Activated CD4-positive, alpha-beta T cell treated with anti-CD3 and anti-CD28 coated beads, Interleukin-2, amount 50 U/mL, for 24 hours (primary cell): ENCODE measurements at places on chromosomes 13 and 19.

GRCh38 chr19:18849838-18850400, 18.2 kb downstream of the UPF1 start:
- no peak for DNase-seq

DNA sequence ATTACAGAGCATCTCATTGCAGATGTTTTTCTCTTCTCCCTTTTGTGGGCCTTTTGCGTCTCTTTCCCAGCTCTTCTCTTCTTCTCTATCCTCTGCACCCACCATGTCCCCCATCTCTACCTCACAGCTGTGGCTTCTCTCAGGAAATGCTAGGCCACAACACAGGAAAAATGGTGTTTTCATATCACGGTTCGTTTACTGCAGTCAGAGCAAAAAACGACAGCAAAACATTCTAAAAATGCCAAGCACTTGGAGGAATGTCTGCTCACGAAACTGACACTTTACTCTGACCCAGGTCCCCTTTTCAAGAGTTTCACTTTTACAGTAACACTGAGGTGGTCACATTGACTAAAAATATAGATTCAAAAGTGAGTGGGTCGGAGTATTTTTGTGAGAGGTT, 152.2 kb downstream of the DCT start:
- DNase-seq = no peak

GRCh38 chr13:41231025-41231677, 32.2 kb downstream of the MTRF1 start:
- DNase-seq = no peak

- DNase-seq = no peak
Observed at GRCh38 chr13:51455532-51455931, 2.7 kb upstream of the INTS6 start.

DNA sequence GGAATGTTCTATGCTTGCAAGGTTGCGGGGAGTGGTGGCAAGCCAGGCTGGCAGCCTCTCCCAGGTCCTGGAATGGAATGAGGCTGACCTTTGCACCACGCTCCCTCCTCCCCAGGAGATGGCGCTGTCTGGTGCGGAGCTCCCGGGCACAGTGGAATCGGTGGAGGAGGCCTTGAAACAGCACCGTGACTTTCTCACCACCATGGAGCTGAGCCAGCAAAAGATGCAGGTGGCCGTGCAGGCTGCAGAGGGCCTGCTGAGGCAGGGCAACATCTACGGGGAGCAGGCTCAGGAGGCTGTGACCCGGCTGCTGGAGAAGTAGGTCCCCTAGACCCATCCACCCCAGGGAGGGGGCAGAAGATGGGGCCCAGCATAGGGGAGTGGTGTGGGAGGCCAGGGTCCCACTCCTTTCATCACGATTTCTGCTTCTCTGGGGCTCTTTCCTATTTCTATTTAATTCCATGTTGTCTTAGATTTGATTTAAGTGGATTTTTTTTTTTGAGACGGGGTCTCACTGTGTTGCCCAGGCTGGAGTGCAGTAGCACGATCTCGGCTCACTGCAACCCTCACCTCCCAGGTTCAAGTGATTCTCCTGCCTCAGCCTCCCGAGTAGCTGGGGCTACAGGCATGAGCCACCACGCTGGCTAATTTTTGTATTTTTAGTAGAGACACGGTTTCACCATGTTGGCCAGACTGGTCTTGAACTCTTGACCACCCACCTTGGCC, 53.2 kb upstream of the SHKBP1 start:
- DNase-seq = peak; percentile 22

DNA sequence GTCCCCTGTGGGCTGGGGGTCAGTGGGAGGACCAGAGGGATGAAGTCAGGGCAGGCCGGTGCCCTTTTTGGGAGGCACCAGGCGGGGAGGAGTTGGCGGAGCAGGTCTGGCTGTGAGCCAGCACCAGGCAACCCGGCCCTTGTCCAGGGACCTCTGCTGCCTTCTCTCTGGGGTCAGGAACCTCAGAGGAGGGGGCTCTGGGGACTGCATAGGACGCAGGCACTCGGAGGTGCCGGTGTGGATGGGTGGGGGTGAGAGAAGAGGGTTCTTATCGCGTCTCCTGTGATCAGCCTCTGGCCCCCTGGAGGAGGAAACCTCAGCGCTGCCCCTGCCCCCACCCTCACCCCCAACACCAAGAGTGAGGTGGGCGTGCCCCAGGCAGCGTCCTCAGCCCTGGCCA, 16.5 kb downstream of the DPF1 start:
- no peak for DNase-seq

GRCh38 chr13:21176982-21177284, 475 bp downstream of the MRPL57 start:
- no peak for DNase-seq

GRCh38 chr13:27926644-27927434, 7.0 kb downstream of the PDX1 start:
- no peak for DNase-seq

- no peak for DNase-seq
Observed at GRCh38 chr13:98549006-98549727, 27.7 kb downstream of the STK24 start.

GRCh38 chr13:99809926-99810325, 161.6 kb downstream of the ZIC5 start:
- DNase-seq = no peak

DNA sequence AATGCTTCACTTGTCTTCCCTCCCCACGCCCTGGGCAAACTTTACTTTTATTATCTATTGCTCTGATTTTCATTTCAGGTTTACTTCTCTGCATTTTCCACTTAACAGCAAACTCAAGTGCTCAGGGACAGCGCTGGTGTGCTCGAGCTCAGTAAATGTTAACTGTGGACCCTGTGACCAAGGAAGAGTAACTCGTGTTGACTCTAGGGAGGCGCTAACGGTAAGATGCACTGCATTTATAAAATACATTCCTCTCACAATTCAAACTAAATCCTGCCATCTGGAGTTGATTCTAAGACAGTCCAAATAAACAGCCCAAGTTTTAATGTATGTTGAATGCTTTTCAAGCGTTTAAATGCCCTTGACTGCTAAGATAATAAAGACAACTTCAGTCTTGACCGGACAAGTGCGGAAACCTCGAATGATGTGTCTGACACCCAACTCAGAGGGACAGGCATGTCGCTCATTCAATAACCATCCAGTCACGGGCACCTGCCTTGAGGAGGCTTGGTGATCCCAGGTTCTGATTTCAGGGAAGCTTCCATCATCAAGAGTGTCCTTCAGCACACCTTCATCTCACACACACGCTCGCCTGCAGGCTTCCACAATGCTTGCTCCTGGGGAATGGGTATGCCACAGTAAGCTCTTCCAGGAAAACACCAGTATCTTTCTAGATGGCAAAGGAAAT, 93.2 kb downstream of the STK24 start:
- DNase-seq = no peak

GRCh38 chr13:79775830-79776229, 294.9 kb downstream of the NDFIP2 start:
- no peak for DNase-seq

GRCh38 chr13:98581971-98582702, 5.2 kb upstream of the STK24 start:
- no peak for DNase-seq

DNA sequence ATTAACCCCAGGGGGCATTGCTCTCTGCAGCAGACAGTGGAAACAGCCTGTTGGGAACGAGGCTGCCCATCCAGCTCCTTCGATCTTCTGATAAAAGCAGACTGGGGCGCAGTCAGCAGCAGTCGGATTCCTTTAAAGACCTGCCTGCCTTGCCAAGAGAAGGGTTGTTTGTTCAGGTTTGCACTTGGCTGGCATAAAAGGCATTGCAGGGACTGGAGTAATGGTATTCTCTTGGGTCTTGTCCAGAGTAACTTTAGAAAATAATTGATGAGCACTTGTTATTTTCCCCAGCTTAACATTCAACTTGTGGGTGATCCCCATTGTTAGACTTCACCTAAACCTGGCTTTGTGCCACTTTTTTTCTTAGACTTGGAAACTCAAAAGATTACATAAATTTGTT, 67.3 kb upstream of the SLC10A2 start:
- DNase-seq = no peak

- DNase-seq = no peak
Observed at GRCh38 chr13:45747071-45747470, 45.0 kb downstream of the CBY2 start.

DNA sequence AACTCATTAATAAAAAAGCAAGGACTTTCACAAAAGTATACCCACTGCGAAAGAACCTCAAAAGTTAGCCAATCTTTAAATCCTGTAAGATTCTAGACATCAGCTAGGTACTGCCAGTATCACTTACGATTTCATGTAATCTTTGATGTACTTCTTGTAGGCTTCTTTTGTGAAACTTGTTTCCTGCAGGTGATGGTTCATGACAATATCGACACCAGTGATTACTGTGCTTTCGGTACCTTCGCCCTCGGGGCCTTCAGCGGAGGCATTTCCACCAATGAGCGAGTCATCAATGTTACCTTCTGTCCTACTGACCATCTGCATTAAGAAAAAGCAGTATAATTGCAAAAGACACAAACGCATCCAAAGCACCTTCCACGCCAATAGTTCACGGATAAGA, 1.1 kb downstream of the TPT1 start:
- DNase-seq = peak; percentile 37

DNA sequence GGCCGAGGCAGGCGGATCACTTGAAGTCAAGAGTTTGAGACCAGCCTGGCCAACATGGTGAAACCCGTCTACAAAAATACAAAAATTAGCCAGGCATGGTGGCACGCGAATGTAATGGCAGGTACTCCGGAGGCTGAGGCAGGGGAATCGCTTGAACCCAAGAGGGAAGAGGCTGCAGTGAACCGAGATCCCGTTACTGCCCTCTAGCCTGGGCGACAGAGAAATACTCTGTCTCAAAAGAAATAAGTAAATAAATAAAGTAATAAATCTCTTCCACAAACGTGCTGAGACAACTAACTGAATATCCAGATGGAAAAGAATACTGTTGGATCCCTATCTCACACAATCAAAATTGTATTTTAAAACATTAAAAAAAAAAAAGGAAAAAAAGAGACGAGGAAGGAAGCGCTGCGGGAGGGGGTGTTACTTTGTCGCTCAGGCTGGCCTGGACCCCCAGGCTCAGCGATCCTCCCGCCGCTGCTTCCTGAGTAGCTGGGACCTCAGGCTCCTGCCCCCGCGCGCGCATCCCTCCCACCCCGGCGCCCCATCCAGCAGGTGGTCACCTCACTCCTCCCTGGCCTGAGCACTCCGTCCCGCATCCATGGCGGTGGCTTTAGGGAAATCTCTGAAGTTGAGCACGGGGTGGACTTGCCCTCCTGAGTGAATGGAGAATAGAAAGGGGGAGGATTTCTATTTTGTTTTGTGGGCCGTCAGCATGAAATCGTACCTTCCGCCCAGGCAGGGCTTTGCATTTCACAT, 628 bp upstream of the ZNF813 start:
- DNase-seq = no peak

DNA sequence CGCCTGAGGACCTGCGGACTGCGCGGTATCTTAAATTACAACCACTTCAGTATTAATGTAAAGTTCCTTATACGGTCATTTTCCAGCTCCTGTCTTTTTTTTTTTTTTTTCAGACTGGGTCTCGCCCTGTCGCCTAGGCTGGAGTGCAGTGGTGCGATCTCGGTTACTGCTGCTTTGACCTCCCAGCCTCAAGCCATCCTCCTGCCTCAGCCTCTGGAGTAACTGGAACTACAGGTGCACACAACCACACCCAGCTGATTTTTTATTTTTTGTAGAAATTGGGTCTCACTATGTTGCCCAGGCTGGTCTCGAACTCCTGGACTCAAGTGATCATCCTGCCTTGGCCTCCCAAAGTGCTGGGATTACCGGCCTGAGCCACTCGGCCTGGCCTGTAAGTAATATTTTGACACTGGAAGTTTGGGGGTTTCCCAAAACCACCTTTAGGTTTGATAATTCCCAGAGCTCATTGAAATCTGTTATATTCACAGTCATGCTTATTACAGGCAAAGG, 406 bp upstream of the EID2B start:
- DNase-seq = no peak

DNA sequence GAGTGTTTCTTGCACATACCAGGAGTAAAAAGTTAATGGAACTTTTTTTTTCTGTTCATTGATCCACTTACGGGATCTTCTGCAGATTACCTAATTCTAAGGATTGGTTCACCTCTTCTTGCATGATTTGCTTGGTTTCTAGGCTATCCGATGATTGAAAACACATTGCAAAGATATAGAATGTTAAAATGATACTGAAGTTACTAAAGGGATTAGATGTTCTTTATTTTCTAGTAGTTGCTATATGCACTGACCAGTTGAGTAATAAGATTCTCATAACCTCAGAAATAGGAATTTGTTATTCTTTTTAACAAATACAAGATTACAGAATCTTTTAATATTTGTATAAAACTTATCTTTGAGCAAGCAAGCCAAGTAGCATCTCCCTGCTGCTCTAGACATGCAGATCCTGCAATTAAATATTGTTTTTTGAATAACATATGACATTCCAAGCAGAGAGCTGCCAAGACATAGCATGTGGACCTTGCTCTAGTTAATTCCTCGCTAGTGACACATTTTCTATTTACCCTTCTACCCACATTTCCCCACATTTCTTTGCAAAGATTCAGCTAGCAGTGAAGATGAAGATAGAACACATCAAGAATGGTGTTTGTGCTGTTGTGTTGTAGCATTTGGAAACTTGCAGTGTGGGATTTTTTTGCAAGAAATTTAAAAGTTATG, 51.7 kb upstream of the RNF113B start:
- DNase-seq = no peak

GRCh38 chr19:54099190-54099902, 1.3 kb downstream of the OSCAR start:
- no peak for DNase-seq

- DNase-seq = no peak
Observed at GRCh38 chr13:35465371-35465770, 11.1 kb downstream of the MAB21L1 start.

GRCh38 chr19:46521241-46521868, 25.7 kb upstream of the PNMA8B start:
- DNase-seq = no peak

GRCh38 chr13:52112591-52112990, 16.3 kb downstream of the NEK5 start:
- no peak for DNase-seq

GRCh38 chr13:67223024-67223423, 7.1 kb downstream of the PCDH9 start:
- DNase-seq = no peak

DNA sequence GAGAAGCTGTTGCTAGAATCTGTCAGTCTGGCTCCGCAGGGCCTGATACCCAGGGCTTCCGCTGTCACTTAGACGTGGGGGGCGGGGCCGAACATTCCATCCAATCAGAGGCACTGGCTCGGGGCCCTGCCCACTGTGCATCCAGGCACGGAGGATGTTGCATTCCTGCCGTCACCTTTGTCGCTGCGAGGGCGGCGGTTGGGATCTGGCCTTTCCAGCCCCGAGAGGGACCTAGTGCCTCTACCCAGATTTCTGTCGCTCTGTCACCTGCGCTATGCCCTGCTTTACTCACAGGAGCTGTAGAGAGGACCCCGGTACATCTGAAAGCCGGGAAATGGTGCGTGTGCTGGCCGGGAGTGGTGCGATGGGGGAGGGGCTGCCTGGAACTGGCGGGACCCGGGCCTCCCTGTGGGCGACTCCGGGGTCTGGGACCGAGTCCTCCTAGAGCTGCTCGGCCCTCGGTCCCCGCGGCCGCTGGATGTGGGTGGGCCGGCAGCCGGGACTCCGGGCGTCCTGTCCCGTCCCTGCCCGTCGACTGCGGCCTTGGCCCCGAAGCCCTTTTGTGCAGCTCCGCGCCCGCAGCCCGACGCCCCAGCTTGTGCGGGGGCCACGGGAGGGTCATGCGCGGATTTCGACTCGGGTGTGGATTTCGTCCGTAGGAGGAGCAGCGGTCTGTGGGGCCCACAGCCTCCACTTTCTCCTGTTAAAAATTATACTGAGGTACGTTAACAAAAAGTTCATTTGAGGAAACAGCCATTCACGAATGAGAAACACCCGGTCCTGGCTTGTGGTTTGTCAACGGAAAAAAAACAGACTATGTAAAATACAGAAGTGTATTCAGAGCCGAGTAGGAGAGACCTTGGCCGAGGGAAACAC, at the start of gene ZNF439:
ZNF439 (plus strand) TSS at position 133 of the 876 bp plus-strand sequence; CDS start at position 275, 142 bp downstream.
- DNase-seq = peak; percentile 88
